NCI-H1105 (cell line): ENCODE measurements at places on chromosomes 5 and 9.

DNA sequence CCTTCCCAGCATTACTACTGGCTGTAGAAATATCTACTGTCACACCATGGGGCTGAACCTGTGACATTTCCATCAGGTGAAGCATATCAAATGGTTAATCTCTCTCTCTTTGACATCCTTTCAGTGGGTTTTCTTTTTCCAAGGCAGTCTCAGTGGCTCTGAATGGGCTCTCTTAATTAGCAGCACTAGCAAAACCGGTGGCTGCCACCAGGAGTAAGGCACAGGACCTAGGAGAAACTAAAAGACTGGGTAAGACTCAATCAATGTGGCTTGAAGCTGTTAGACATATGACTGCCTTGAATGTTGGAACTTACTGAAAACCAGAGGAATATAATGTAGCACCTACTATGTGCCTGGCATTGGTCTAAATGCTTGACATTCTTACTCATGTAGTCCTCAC is 445.0 kb upstream of the KIF2A start:
- DNase-seq = no peak

DNA sequence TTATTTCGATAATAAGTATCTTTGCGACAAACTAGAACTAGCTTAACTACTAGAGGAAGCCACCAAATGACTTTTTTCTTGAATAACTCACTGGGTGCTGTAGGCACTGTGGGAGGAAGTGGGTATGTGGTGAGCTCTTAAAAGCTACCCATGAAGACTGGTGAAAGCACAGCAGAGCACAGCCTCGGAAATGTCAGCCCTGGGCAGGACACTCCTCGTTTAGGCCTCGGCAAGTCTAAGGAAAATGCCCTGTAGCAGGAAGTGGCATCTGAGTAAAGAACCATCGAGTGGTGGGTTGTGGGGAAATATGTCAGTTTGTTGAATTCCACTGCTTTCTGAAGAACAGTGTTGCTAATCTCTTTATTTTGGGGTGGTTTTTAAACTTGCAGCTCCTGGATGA is 44.0 kb upstream of the NCS1 start:
- no peak for DNase-seq

GRCh38 chr9:8614926-8615440 is 815.4 kb upstream of the DMAC1 start:
- no peak for DNase-seq

DNA sequence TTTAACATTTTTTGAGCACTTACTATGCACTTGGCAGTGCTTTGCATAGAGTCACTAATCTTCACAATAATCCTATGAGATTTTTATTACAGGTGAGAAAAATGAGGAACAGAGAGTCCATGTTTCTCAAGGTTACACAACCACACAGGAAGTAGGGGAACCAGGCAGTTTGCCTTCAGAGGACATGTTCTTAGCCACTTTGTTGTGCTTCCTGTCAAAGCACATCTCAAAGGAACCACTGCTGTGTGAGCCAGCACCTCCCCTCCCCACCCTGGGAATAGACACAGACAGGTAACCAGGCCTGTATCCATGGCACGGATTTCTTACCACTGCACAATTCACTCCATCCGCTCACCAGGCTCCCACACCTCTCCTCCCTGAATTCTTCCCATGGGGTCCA is 6.3 kb upstream of the DNAJB5 start:
- DNase-seq = no peak

GRCh38 chr9:24333629-24334028 is 212.1 kb downstream of the IZUMO3 start:
- no peak for DNase-seq

DNA sequence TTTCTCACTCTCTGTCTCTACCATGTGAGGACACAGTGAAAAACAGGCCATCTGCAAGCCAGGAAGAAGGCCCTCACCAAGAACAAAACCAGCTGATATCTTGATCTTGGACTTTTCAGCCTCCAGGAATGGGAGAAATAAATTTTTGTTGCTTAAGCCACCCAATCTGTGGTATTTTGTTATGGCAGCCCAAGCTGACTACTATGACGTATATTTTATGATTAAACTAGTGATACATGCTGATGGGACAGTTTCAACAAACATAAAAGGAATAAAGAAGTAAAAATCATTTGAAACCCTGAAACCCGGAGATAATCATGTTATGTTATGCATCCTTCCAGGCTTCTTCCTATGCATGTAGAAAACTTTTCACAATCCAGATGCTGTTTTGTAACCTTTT is 71.5 kb upstream of the ERBIN start:
- DNase-seq = no peak

DNA sequence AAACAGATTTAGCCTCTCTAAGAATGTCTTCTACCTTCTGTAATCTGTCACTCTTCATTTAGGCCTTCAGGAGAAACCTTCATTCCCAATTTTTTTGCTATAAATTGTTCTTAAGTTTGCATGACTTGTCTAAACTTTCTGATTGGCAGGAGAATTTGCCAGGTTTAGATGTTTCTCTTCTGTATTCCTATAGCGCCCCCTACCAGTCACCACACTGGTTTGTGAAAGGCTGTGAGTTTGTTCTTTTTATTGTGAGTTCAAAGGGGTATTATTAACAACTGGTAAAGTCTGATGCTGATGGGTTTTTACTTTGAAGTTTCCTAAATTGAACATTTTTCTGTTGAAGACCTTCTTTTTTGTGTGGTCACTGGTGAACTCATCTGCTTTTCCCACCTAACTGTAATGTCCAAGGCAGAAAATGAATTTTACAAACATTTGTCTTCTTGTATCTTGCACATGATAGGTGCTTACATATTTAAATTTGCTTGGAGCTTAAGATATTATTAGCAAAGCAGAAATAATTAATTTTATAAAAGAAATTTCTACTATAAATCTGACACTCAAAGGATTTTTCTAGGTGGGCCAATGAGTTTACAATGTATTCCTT is 18.4 kb upstream of the F2RL2 start:
- DNase-seq = peak; percentile 3

DNA sequence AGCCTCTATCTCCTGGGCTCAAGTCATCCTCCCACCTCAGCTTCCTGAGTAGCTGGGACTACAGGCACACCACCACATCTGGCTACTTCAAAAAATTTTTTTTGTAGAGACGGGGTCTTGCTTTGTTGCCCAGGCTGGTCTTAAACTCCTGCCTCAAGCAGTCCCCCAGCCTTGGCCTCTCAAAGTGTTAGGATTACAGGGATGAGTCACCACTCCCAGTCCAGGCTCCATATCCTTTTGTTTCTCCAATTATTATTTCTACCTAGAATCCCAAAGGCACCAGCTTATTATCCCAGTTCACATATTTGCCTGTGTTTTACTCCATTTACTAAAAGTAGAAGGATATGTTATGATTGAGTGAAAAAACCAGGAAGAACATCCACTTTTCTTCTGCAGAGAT is 84.9 kb downstream of the TEK start:
- no peak for DNase-seq

DNA sequence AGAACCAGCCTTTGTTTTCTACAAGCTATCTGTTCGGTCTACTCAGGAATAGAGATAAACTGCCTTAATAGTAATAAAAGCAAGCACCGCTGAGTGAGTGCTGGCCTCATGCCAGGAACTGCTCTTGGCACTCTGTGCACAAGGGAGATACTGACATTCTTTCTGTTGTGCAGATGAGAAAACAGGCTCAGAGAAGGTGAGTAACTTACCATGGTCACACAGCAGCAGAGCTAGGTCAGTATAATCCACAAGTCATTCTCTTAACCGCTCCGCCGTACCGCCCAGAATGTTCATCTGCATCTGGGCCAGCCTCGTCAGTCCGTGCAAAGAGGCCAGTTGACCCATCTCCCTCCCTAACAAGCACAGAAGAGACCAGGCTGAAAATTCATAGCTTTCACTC is 27.4 kb downstream of the QRFP start:
- DNase-seq = no peak

DNA sequence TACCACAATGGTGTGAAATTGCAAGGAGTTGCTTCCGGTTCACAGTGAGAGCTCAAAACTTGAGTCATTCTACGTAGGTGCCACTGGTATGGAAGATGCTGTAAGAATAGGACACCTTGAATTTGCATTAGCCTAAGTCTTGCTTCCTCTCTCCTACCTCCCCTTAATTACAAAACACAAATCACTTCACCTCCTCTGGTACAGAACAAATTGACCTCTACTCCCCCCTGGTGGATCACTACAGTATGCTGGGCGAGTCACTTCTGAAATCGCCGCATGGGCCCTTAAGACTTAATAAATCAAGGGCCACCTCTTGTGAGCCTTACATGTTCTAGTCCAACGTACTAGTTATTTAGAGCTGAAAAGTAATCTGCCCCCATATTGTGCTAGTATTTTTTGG is 145.3 kb upstream of the SMARCA2 start:
- DNase-seq = peak; percentile 7

- no peak for DNase-seq
Observed at GRCh38 chr9:101005246-101005645, 23.3 kb upstream of the PLPPR1 start.

- no peak for DNase-seq
Observed at GRCh38 chr5:11596657-11597071, 307.6 kb downstream of the CTNND2 start.

DNA sequence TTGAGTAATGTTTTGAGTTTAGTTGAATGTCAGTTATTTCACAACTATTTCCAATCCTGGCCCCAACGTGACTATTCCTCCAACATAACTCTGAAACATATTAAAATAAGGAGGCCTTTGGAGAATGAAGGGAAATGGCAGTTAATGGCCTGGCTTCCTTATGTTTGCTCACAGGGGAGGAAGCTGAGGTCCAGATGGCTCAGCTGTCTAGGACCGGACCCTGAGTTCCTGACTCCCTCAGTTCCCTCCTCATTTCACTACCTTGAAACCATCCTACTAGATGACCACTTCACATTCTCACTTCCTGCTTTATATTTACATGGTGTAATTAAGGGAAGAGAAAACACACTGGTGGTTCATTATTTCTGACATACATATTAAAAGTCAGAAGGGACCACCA is 6.6 kb downstream of the OTULINL start:
- DNase-seq = no peak

DNA sequence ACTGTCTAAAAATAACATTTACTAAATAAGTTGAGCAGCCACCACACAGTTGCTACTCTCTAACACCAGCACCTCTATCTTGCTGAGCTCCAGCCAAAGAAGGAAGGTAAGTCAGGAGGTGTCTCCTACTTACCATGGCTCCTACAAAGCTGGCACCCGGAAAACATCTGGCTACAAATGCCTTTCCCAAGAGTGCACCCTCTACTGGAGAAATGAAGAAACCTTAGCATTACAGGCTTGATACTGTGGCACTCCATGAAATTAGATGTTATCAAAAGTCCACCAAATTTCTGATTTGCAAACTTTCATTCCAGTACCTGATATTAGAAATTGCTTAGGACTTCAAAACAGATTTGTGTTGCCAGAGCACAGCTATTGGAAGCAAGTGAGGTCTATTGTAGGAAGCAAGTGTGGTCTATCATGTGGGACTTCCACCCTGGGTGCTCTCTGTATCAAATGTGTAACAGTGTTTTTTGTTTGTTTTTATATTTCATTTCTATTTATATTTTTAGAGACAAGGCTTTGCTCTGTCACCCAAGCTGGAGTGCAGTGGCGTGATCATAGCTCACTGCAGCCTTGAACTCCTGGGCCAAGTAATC is 25.7 kb upstream of the RFK start:
- no peak for DNase-seq

- DNase-seq = no peak
Observed at GRCh38 chr9:127049044-127049443, 73.4 kb downstream of the ANGPTL2 start.

- peak; percentile 24 for DNase-seq
Observed at GRCh38 chr9:89278997-89279739, 31.8 kb upstream of the CKS2 start.

- no peak for DNase-seq
Observed at GRCh38 chr9:21550392-21550791, 68.3 kb upstream of the IFNE start.

DNA sequence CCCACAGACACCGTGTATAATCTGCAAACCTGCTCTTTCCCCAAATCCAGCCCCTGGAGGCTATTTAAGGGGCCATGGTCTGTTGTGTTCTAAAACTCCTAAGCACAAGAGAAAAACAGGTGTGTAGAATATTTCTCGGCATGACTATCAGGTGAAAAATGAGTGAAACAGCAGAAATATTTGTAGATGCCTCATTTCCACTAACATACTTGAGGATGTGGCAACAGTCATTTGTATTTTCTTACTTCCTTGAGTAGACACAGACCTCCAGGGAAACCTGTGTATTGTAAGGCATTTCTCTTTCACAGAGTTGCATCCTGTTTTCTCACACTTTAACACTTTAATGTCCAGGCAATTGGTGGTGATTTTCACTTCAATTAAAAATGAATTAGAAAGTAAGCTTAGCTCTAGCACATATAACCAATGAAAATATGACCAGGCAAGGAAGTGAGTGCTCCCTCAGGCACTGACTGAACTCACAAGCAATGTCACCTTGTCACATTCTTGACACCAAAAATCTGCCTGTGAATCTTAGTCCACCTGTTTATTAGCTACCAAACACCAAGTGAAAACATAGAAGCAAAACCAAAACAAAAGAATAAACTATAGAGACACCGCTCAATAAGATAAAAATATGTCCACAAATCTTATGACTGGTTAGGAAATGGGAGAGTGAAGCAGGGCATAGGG is 64.4 kb downstream of the DIRAS2 start:
- DNase-seq = no peak

- no peak for DNase-seq
Observed at GRCh38 chr5:139410993-139411828, 7.3 kb upstream of the SPATA24 start.

GRCh38 chr9:121682201-121682600 is 30.8 kb downstream of the DAB2IP start:
- DNase-seq = no peak

DNA sequence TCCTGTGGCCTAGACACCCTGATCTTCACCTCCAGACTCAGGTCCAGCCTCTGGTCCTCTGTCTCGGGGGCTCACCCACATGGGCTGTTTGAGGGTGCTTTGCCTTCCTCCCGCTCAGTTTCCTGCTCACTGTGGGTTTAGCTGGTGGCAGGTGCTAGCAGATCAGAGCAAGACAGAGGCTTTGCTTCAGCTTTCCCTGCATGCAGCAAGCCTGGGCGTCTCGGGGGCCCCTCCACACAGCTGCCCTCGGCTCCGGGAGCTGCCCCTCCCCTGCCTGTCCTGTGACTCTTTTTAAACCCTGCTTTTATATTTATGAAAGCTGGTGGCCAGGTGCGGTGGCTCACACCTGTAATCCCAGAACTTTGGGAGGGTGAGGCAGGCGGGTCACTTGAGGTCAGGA is 14.6 kb downstream of the MRPL36 start:
- no peak for DNase-seq

DNA sequence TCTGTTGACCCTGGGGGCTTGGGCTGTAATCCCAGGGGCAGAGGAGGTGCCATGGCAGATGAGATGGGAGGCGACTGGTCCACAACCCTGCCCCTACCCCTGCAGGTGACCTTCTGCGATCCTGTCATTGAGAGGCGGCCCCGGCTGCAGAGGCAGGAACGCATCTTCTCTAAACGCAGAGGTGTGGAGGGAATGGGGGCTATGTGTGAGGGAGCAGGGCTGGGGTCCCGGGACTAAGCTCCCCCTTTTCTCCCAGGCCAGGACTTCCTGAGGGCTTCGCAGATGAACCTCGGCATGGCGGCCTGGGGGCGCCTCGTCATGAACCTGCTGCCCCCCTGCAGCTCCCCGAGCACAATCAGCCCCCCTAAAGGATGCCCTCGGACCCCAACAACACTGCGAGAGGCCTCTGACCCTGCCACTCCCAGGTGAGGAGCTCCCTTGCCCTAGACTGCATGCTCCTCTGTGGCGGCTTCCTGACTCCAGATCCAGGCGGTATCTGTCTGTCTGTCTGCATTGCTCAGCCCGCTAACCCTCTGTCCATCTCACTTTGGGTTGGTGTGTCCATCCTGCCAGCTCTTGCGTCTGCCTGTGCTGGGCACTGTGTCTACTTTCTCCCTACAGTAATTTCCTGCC is 9.9 kb downstream of the ZDHHC12 start:
- no peak for DNase-seq

- DNase-seq = no peak
Observed at GRCh38 chr9:124110307-124110915, 98.8 kb downstream of the LHX2 start.
